CD8-positive, alpha-beta T cell (primary cell): ENCODE measurements at places on chromosomes 7 and 10. TPM values are rescaled to one million over a fixed set of nuclear protein-coding genes. Genes with fewer than 3 reads are reported as not detected.

- no peak for DNase-seq
Observed at GRCh38 chr10:25294032-25294926, 119.5 kb downstream of the GPR158 start.

GRCh38 chr7:38211486-38211885, 33.4 kb downstream of the STARD3NL start:
- DNase-seq = no peak

GRCh38 chr7:26096136-26096535, 55.9 kb upstream of the NFE2L3 start:
- no peak for DNase-seq

DNA sequence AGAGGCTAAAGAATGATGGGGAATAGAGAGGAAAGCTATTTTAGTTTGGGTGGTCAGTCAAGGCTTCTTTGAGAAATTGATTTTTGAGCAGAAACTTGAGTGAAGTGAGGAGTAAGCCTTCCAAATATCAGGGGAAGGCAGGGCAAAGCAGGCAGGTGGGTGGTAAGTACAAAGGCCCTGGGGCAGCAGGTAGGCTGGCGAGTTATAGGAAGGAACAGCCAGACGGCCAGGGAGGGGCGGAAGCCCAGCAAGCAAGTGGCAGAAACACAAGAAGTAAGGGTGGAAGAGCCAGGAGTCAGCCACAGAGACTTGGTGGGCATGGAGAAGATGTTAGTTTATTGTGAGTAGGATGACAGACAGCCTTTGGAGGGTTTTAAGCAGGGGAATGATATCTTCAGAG, 34.9 kb downstream of the VWA2 start:
- no peak for DNase-seq

- DNase-seq = no peak
Observed at GRCh38 chr10:118531105-118531852, 64.2 kb downstream of the PRLHR start.

COL13A1 gene
- not detected for total RNA-seq
